ENCODE measurements at places on chromosomes 11 and 22.
A peak's percentile ranks its signal among the peaks of the same experiment; 100 is the strongest.

DNA sequence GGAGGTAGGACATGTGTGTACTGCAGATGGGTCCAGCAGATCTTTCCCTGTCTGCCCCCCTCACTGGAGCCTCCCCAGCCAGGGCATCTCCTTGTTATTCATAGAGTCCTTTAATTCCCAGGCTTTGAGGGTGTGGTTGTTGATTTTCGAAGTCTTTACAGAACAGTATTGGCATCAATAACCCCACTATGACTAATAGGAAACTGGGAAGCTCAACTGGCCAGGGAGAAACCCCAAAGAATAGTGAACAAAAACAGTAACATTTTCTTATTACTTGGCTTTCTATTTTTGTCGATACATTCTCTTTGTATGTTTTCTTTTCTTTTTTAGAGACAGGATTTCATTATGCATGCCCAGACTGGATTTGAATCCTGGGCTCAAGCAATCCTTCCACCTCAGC is 57.9 kb downstream of the NF2 start:
- DNase-seq = no peak

- no peak for DNase-seq
These were observed 9.1 kb upstream of the PSMA1 start for GRCh38 chr11:14529321-14529720.

DNA sequence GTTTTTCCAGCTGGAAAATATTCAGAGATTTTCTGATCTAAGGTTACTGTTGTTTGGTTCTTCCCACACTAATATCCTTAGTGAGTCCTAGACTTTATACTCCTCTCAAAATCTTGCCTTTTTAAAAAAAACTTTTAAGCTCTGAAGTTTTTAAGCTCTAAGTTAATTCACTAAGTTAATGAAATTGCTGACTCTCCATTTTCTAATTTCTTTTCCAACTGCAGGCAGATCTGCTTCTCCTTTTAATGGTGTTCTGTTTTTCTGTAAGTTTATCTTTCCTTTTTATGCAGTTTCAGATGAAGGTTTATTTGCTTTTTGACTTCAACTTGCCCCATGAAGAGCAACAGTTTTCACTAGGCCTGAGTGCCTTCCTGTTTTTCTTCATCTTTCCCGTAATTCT is 125.8 kb upstream of the ARHGAP42 start:
- DNase-seq = no peak

GRCh38 chr11:13249992-13250391 is 27.6 kb upstream of the BMAL1 start:
- DNase-seq = no peak

DNA sequence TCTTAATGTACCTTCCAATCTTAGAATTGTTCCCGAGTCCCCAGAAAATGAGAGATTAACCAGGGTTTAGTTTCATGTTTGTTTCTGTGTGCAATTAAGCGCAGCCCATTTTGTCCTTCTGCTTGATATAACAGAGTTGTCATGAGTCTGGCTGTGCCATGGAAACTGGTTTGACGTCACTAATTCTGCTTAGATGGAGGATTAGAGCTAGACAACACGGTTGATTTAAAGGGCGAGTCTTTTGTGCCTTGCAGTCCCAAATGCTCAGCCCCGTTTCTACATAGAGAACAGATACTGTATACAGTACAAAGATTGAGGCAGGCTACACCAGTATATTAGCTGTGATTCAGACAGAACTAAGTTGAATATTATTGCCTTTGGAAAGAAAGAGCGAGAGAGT is 45.5 kb upstream of the ALKBH3 start:
- no peak for DNase-seq

DNA sequence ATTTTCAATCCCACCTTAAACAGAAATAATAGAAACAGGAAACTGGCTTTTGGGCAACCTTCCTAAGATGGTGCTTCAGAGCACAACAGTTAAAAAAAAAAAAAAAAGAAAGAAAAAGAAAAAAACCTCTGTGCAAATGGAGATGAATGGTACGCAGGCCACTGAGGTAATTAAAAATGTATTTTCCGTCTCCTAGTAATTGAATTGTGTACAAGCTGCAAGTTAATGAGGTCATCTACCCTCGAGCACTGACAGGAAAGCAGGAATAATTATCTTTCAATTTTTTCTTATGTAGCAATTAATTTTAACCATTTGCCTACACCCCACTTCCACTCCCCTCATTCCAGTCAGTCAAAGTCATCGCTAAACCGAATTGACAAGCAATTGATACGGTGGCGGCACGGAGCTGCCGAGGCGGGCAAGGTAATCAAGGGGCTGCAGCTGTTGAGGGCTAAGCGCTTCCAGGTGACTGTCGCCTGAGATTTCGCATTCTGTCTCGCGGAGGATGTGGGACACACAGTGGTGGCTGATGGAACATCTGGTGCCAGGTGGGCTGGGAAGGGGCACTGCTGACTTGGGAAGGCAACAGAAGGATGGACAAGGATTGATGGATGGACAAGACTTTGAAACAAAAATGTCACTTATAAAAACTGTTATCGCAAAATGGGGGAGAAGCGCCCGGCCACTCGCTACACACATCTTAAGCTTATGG is 109.4 kb downstream of the RCN1 start:
- no peak for DNase-seq

DNA sequence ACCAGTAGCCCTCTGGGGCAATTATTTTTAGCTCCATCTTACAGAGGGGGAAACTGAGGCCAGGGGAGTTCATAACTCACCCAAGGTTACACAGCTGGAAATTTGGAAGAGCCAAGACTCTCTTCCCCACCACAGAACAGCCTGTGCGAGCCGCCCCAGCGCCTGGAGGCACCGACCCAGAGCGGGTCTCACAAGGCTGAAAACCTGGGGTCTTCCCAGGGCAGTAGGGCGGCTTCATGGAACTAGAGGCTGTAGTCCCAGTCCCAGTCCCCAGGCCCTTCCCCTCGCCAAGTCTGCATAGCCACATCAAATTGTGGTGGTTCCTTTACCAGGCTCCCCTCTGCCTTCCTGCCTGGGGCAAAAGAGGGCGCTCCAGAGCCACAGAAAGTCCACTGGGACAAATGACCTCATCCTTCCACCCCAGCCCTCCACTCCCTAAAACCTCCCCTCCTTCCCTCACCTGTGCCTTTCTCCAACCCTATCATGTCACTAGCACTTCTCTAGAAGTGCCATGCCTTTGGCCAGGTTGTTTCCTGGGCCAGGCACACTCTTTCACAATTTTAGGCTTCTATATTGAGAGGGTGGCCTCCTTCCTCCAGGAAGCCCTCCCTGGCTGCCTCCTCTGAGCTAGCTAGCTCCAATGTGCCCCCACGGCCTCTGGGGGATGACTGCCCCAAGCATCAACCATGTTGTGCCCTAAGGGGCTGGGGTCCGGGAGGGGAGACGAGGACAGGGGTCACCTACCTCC is 15.2 kb upstream of the CDC42EP1 start:
- no peak for DNase-seq

GRCh38 chr11:95503047-95503446 is 272.0 kb upstream of the SESN3 start:
- no peak for DNase-seq

GRCh38 chr11:93024369-93024768 is 54.9 kb downstream of the MTNR1B start:
- DNase-seq = no peak

- no peak for DNase-seq
These were observed 5.6 kb downstream of the GATD1 start for GRCh38 chr11:771617-772204.

DNA sequence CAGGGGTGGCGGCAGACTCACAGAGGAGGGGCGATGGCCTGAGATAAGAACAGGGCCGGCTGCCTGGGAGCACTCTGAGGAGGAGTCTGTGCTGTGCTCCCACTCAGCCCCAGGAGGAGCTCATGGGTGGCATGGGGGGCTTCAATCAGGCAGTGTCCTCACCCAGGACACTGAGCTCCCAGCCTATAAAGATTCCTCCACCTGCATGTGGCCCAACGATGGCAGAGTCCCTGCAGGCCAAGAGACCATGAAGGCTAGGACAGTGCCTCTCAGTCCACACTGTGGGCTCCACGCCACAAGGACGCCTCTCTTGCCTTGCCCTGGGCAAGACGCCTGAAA is 1.9 kb downstream of the CST6 start:
- DNase-seq = no peak

- DNase-seq = no peak
These were observed 58.0 kb upstream of the FGF3 start for GRCh38 chr11:69877235-69877634.

DNA sequence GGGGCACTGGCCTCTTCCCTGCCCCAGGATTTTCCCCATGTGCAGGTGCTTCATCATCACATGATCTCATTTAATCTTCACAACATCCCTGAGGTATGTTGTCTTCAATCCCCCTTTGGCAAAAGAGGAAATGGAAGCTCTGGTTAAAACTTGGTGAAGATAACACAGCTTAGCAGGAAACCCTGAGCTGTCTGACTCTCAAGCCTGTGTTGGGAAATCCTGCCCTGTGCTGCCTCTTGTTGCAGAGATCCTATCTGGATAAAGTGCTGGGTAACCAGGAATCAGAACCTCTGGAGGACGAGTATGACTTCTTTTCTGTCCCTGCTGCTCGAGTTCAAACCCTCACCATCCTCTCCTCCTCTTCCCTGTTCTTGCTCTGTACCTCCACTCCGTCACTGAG is 13.1 kb upstream of the E2F8 start:
- no peak for DNase-seq

DNA sequence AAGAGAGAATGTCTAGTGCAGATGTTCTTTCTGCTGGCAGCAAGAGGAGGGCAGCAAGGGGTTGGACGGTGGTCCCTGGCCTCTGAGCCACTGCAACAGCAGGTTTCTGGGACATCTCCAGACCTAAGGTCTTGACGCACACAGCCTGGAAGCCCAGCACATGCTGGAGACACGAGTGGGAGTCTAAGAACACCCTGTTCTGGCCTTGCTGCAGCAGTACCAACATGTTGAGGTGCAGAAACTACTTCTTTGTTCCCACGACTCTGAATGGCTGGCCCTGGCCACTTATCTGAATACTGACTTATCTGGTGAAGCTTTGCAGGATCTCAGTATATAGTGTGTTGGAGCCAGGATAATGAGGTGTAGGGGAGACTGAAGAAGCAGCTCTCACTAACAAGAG is 6.8 kb downstream of the MICAL2 start:
- DNase-seq = no peak

GRCh38 chr11:68683121-68683520 is 1.2 kb upstream of the GAL start:
- DNase-seq = no peak

- DNase-seq = no peak
These were observed 118.3 kb downstream of the VPREB1 start for GRCh38 chr22:22362936-22363335.

DNA sequence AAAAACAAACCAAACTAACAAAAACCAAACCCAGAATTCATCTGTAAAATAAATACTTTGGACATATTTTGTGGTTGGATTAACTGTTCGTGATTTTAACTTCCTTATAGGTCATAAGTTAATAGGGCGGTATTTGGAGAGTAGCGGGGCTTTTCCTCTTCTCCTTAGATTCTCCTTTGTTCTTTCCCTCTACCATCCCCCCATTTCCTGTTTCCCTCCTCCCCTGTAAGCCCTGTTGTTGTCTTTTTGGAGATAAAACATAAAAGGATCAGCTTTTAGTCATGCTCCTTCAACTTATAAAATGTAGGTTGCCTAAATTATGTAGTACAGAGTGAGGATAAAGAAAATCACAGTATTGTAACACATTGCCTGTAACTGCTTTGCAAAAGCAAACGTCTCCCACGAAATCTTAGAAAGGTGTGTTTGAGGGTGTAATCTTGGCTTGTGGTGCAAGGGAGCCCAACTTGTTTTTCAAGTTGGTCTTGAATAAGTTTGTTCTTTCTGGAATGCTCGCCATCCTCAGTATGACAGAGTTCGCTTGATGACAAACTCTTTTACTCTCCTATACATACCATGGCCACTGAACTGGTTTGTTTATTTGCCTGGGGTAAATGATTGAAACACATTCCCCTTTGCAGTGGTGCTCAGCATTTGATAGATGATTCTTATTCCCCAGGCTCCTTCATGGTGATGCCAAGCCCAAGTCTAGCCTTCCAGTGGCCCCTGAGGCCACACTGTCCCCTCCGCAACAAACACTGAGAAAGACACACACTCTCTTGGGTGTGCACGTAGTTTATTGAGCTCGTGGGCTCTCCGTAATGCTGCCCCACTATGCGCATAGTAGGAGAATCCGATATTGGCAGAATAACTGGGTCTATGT is 49.4 kb downstream of the TEAD1 start:
- DNase-seq = no peak

DNA sequence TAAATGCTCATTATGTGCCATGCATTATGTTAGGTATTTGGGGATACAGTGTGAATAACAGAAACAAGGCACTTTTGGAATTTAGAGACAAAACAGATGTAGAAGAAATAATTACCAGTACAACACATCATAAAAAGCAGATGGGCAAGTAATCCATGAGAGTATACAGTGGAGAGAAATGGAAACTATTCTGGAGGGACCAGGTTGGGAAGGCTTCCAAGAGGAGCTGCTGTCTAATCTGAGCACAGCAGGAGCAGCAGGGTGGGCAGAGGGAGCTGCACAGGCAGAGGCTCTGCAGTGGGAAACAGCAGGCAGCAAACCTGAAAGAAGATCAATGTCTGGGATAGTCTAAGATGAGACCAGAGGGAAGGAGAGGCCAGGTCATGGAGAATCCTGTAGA is 268.7 kb upstream of the CCDC90B start:
- no peak for DNase-seq

DNA sequence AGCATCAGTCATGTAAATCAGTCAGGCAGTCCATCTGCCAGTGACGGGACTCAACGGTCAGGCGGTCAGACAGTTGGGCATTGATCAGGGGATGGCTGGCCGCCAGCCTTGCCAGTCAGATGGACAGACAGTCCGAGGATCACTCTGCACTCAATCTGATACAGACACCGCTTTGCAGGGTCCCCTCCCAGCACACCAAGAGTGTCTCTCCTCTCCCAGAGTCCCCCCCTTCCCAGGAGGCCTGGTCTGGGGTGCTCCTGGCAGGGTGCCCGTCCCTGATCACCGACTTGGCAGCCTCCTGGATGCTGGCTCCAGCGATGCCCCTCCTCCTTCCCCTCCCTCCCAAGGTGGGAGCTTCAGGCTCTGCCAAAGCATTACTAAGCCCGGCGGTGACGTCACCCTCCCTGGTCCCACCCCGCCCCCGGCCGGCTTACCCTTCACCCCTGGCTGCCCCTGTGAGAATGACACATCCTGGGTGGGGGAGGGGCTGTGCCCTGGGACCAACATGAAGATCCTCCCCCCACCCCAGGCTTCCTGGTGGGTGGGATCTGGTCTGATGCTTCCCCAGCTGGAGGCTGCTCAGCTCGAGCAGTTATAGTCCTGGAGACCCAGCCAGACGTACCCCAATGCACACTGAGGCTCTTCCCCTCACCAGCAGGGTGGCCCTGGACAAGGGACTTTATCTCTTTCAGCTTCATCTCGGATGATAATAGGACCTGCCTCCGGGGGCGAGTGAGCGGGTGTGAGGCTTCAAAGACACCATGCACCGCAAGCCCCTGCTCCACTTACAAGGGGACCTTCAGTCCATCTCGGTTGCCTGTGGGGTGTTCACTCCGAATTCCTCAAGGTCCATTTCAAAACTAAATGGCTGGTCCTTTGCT is 69.2 kb downstream of the CD82 start:
- peak; percentile 64 for DNase-seq

- no peak for DNase-seq
These were observed 89.0 kb upstream of the BLID start for GRCh38 chr11:122205036-122205435.

GRCh38 chr11:120747850-120748814 is 236.6 kb downstream of the GRIK4 start:
- no peak for DNase-seq
